ENCODE measurements at places on chromosomes 7 and 10.

GRCh38 chr10:118781541-118781940, 26.8 kb upstream of the CACUL1 start:
- DNase-seq = no peak

DNA sequence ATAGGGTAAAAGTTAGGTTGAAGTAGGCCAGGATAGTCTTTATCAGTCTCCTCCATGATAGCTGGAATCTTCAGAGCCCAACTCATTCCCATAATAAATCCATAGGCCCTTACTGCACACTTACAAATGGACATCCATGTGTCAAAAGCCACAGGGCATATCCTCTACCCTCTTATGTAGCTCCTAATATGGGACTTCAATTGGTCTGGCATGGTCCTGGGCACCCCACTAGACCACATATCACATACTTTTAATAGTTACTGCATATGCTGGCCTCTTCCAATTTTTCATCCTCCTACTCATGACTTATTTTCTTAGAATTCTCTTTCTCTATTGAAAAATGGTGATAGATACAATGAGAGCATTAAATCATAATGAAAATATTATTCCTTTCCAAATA, 169.3 kb downstream of the MAGI2 start:
- no peak for DNase-seq

- no peak for DNase-seq
These were observed 19.1 kb downstream of the ACADSB start for GRCh38 chr10:123027861-123028260.

DNA sequence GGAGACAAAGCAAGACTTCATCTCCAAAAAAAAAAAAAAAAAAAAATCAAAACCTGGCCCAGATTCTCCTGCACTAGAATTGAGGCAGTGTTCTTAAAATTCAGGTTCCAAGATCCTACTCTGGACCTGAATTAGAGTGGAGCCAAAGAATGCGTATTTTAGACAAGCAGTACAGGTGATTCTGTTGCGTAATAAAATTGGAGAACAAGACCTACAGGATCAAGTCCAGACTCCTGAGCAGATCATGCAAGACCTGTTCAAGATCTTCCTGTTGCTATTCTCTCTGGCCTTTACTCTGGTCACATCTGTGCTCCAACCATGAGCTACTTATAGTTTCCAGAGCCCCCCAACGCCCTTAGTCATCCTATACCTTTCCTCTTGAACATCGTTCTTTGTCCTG, 51.5 kb upstream of the RSBN1L start:
- DNase-seq = no peak

- DNase-seq = no peak
These were observed 14.5 kb downstream of the PYROXD2 start for GRCh38 chr10:98400482-98400881.

DNA sequence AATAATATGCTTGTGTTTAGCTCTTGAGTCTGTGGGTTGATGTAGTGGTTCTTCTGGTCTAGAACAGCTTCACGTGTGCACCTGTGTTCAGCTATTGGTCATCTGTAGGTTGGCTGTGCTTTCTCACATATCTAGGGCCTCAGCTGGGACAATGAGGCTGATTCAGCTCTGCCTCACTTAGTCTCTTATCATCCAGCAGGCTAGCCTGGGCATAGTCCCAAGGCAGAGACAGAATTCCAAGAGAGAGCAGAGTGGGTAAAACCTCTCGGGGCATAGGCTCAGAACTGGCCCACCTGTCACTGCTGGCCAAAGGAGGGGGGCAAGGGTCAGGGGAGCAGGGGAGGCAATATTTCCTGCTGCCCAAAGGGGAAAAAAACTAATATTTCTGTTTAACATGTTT, 32.0 kb upstream of the MXI1 start:
- no peak for DNase-seq

GRCh38 chr7:46178661-46179060, 257.6 kb upstream of the IGFBP3 start:
- DNase-seq = no peak

GRCh38 chr7:38274486-38274885, 1.1 kb upstream of the TARP start:
- DNase-seq = no peak

GRCh38 chr7:41933427-41933826, 230.5 kb upstream of the INHBA start:
- DNase-seq = no peak

- no peak for DNase-seq
These were observed 9.8 kb upstream of the CDHR1 start for GRCh38 chr10:84184517-84184916.

DNA sequence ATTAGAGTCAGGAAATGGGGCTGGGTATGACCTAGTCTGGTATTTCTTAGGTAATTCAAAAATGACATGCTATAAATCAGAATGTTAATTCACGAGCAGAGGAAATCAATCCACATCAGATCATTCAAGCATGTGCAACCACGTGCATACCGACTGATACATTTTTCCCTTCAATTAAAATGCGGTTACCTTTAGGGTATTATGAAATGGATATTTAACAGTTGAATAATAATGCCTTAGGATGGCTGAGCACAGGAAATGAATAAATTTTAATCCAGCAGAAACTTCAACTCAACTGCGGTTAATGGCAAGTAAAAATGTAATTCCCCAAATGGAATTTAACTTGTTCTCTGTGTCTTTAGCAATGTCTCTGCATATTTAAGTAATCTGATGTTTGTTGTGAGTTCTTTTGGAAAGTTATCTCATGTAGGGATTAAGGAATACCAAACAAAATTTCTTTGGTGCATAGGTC, 9.2 kb downstream of the CPA2 start:
- DNase-seq = peak; percentile 50

DNA sequence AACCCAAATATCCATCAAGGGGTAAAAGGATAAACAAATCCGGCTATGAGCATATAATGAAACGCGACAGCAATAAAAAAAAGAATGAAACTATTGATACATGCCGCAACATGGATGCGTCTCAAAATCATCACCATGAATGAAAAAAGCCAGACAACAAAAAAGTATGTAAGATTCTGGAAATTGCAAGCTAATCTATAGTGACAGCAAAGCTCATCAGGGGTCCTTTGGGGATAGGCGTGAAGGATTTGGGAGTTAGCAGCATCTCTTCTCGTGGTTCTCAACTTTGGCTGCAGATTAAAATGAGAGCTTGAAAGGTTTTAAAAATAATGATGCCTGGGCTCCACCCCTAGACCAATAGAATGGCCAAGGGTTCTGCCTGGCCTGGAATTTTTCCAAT, 46.0 kb upstream of the ELN start:
- DNase-seq = no peak

- no peak for DNase-seq
These were observed 25.8 kb upstream of the FAM13C start for GRCh38 chr10:59387951-59388670.

DNA sequence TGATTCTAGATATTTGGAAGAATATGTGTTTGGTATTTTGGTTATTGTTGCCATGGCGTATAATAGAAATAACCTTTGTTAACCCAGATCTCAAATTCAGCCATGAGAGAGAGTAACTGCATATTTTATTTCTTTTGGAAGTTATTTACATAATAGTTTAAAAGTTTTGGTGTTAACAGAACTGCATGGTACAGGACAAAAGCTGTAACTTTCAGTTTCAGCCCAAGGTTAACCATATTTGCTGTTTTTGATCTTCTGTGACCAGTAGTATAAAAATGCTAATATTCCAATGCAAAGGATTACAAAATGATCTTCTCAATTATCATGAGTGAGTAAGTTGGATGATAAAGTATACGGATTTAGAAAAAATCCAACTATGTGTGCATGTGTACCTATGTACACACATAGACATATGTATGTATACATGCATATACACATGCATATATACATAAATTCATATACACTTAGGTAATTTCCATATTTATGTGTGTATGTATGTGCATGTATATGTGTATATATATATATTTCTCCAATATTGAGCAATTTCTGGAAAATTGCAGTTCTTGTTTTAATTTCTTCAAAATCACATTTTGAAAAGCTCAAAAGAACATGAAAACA, 38.0 kb upstream of the PIP4K2A start:
- no peak for DNase-seq

GRCh38 chr10:13440185-13441061, 88.4 kb downstream of the BEND7 start:
- no peak for DNase-seq
